ENCODE measurements at places on chromosomes 13 and 19.

GRCh38 chr13:82963226-82964099, 918.8 kb downstream of the SLITRK1 start:
- DNase-seq: no peak

DNA sequence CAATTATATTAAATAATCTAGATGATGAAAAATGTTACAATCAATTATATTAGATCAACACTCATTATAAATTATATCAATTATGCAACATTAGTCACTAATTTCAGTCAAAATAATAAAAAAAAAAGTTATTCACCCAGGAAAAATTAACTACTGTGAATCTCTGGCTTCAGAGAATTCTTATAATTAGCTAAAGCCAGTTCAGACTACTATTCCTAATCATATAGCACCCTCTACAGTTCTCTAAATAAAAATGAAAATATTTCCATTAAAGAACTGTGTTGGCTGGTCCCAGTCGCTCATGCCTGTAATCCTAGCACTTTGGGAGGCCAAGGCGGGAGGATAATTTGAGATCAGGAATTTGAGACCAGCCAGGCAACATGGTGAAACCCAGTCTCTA, 33.0 kb downstream of the XPO4 start:
- DNase-seq: no peak

GRCh38 chr13:87680298-87680697, 9.1 kb downstream of the SLITRK5 start:
- no peak for DNase-seq

GRCh38 chr13:71770710-71771109, 96.3 kb downstream of the DACH1 start:
- no peak for DNase-seq

- DNase-seq: no peak
Observed at GRCh38 chr19:19548915-19549759, 11.1 kb downstream of the CILP2 start.

DNA sequence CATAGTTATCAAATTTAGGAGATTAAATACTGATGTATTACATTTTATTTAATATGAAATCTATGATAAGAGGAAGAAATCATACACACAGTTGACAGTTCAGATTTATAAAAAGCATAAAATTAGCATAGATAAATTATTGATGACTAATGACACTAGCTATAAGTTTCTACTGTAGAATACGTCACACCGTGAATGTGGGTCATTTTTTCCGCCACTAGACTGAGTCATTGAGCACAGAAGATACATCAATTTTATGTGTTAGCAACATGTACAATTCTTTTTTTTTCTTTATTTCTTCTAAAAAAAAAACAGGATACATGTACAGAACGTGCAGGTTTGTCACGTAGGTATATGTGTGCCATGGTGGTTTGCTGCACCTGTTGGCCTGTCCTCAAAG, 22.2 kb downstream of the AP2S1 start:
- DNase-seq: peak; percentile 39

GRCh38 chr13:27644302-27644701, 22.6 kb downstream of the POLR1D start:
- DNase-seq: no peak

- no peak for DNase-seq
Observed at GRCh38 chr13:91045351-91046034, 302.0 kb upstream of the MIR17HG start.

DNA sequence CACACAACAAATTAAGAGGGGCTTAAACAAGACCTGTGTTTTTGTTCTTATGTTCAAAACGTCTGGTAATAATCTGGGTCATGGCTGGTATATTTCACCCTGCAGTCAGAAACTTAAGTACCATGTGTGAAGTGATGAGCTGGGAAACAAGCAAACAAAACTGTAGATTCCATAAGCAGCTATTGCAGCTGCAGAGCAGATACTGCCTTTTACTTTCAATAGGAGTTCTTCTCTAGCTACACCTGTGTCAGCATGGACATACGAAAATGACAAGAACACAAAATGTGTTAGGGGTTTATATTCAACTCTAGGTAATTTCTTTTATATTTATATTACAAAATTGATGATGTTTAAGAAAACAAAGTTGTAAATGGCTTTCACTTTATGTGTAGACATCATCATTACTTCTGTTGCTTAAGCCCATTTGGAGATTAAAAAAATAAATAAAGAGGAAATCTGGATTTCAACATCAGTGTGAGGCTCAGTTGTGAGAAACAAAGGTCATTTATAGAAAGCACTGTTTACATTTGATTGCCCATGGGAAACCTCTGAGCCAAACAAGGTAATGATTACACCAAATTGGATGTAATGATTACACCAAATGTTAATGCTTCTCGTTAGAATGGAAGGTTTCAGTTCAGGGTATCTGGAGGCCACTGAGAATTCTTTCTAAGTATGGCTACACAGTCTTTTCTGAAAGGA, 451.0 kb upstream of the SLC10A2 start:
- no peak for DNase-seq

DNA sequence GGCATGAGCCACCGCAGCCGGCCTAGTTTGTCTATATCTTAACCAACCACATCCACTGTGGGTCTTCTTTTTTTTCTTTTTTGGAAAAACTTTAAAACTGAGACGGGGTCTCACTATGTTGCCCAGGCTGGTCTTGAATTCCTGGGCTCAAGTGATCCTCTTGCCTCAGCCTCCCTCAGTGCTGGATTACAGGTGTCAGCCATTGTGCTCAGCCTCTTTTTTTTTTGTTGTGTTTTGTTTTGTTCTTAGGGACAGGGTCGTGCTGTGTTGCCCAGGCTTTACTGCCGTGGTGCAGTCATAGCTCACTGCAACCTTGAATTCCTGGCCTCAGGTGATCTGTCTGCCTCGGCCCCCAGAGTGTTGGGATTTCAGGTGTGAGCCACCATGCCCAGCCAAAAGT, 7.4 kb downstream of the SNRNP70 start:
- no peak for DNase-seq

GRCh38 chr19:17504030-17504429, 7.4 kb upstream of the PGLS start:
- DNase-seq: no peak

- DNase-seq: no peak
Observed at GRCh38 chr19:15022752-15023151, 26.5 kb upstream of the CASP14 start.

DNA sequence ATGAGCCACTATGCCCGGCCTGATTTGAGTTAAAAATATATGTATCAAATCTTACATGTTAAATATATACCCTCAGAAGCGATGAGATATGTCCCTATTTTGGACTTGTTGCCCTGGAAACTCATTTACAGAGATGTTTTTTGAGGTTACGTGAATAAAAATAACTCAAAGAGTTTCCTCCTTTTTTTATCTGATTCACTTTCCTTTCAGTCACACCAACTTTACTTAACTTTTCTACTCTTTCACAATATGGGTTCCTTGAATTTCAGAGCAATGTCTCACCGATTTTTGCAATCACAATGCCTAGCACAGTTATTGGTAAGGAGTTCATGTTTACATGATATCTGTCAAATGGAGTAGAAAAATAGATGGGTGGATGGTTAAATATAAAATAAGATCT, 2.3 kb downstream of the OR7C2 start:
- DNase-seq: no peak

- DNase-seq: no peak
Observed at GRCh38 chr13:50617134-50617721, 226.3 kb downstream of the DLEU7 start.

Measured in stimulated activated CD8-positive, alpha-beta memory T cell treated with anti-CD3 and anti-CD28 coated beads, Interleukin-7, amount 100 ng/mL, for 4 hours (primary cell).